ENCODE measurements at places on chromosomes 5 and 9.
A peak's percentile ranks its signal among the peaks of the same experiment; 100 is the strongest.

- no peak for DNase-seq
These were observed 59.4 kb downstream of the FYB1 start for GRCh38 chr5:39159811-39160490.

DNA sequence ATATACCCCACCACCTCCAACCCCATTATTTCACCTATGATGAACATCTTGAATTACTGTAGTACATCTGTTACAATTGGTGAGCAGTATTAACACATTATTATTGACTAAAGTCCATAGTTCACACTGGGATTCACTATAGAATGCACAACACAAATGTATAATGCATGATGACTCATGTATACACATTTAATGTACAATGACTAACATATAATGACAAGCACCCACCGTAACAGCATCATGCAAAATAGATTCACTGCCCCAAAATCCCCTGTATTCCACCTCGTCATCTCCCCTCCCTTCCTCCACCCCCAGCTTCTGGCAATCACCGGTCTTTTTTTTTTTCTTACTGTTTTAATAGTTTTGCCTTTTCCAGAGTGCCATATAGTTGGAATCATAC is 47.1 kb upstream of the NEK6 start:
- no peak for DNase-seq

DNA sequence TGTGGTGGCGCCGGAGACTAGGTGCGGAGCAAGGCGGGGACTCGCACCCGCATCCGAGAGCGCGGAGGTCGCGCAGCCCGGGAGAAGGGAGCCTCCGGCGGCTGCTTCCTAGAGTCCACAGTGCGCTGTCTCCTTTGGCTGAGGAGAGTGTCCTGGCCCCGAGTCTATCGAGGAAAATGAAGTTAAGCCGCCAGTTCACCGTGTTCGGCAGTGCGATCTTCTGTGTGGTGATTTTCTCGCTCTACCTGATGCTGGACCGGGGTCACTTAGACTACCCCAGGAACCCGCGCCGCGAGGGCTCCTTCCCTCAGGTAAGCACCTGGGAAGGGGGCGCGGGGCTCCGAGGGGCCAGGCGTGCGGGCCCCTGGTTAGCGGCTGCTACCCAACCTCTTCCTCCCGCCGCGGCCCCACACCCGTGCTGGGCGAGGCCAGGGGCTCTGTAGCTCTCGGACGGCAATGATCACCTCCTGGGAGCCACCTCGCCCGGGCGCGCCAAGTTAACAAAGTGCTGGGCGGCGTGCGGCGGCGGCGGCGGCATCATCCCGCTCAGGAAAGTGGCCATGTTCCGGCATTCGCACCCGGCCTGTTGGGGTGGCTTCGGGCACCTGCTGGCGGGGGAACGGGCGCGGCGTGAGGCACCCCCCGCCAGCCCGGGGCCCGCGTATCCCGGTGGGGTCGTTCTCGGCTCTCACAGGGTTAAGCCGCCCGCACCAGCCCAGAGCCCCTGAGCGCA is 681 bp downstream of the MAN2A1 start:
- DNase-seq: peak; percentile 10

DNA sequence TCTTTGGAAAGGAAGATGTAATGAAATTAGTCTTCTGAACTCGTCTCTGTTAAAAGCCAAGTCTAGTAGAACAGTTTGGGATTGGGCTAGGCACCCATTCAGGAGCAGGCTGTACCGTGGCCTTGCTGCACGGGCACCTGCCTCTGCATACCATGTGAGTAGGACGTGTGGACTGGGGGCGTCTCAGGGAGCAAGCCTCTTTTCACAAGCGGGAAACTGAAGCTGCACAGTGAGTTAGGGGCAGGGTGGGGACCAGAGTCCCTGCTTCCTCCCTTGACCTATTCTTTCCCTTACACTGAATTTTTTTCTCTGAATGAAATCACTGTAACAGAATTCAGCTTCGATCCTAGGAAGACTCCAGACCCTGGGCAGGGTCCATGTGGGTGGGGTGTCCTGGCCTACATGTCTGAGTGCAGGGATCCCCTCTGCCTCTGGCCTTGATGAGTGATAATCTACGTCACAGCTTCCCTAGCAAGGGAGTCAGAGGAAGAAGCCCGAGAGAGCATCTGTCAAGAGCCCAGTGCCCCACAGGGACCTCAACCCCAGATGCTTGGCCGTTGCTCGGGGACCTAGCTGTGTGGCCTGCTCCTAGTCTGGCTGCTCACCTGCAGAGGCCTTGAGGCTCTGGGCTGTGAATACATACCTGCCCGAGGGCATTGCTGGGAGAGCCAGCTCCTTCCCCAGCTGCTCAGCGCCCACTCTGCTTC is 15.1 kb downstream of the PHF2 start:
- DNase-seq: no peak

GRCh38 chr9:21311889-21312288 is 6.8 kb upstream of the IFNA5 start:
- no peak for DNase-seq

- DNase-seq: no peak
These were observed 277.2 kb downstream of the GAS1 start for GRCh38 chr9:86670076-86670475.

DNA sequence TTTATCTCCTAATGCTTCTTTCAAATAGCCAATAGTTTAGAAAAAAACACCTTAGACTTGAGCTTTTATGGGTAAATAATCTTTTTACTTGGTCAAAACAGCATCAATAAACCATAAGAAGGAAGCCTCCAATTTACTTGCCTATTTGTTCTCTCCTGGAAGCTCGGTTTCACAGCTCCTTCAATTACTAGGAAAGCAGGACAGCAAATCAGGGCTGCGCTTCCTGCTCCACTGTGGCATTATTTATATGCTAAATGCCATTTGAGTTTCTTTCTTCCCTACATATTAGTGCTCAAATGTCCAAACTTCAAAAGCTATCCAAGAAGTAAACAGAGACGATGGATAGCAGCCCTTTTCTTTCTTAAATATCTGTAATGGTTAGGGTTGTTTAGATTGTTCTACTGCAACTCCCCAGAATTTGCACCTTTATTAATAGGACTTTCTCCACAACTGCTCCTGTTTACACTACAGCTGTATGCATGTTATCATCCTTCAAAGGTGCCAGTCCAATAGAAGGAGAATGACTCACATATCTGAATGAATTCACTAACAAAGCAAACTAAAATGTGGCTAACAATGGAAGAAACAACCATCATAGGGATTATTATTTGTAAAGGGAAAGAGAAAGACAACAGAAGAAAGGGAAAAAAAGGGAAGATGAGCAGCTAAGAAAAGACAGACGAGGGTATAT is 58.7 kb downstream of the MED27 start:
- no peak for DNase-seq

- no peak for DNase-seq
These were observed 4.1 kb downstream of the PTGS1 start for GRCh38 chr9:122374885-122375420.

GRCh38 chr5:5135957-5136676 is 4.0 kb upstream of the ADAMTS16 start:
- no peak for DNase-seq

DNA sequence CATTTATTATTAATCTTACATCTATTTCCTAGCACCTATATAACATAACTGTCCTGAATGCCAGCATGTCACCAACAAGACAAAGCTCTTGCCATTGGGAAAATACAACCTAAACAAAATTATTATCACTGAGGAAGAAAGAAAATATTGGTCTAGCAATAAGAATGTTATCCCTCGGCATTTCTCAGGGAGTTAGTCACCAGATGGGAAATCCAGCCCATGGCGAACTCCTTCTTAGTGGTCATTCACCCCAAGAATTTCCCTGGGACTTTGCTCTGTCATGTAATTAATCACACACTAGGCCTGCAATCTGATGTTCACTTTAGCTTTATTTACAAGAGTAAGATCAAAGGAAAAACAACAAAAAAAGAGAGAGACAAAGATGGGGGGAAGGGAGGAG is 56.1 kb upstream of the TAS2R1 start:
- no peak for DNase-seq

- DNase-seq: no peak
These were observed 126.4 kb upstream of the GPR151 start for GRCh38 chr5:146642410-146642809.

DNA sequence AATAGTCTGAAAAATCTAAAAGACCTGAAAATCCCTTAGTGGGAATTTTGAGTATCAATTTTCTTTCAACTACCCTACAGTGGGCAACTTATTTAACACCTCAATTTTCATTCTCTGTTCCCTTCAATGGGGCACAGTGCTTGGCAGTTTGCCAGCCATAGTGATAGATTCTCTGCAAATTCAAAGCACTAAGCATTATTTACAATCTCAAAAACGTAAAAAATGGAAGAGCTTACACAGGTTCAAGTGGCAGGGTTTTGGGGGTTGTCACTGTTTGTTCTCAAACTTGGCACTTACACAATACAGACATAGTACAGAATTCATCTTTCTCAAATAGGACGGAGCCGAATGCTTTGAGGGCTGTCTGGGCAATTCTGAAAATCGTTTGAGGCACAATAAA is 515.0 kb downstream of the EFNA5 start:
- DNase-seq: no peak

DNA sequence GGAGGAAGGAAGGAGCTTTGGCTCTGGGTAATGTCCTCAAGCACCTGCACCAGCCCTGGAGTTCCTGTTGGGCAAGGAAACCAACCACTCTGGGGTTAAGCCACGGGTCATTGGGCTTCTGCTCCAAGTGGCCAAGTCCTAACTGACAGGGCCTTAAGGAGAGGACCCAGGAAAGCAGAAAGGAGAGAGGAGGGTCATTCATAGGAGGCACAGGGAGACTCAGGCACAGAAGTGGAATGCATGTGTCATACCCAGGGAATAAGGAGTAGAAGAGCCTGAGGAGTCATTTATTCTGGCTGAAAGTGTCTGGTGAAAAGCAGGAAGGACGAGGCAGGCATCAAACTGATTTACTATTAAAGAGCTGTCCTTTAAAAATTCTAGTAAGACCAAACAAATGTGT is 129.2 kb downstream of the DMRT2 start:
- no peak for DNase-seq

GRCh38 chr5:130234816-130235215 is 330.6 kb downstream of the CHSY3 start:
- no peak for DNase-seq

DNA sequence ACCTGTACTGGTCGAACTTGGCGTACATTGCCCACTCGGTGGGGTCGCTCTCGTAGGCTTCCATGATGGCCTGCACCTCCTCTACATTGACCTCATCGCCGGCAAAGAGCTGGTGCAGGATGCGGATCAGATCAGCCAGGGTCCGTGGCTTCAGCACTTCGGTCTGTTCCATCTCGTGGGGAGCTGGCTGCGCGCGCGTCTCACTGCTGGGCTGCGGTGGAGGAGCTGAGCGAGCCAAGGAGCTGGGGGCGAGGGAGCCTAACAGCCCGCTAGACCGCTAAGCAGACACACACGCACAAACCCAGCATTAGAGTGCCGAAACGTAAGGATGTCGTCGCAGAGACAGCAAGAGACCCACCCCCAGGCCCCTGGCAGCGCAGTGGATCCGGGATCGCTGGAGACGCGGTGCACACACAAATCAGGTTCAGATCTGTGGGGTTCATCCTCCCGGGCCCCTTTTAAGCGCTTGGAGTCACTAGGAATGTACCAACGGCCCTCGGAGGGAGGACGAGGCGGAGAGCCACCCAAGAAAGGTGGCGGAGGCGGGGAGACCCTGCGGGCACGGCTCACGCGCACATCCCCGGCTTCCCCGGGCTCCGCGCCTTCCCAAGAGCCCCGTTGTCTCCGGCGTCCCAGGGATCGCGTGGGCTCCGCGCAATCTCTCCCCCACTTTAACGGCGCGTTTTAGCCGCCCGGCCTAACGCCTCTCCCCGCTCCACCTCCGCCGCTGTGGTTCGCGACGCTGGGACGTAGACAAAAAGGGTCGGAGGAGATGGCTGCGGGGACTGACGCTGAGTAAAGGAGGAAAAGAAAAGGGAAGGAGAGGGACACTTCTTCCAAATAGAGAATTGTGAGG is at the start of gene CDO1:
Gene CDO1 (minus strand): TSS at position 434 of the 856 bp plus-strand sequence. CDS start 262 bp downstream, at position 172.
- DNase-seq: no peak

GRCh38 chr5:139767960-139768359 is 27.6 kb upstream of the PSD2 start:
- no peak for DNase-seq

GRCh38 chr5:76642390-76643040 is 19.3 kb upstream of the F2RL2 start:
- no peak for DNase-seq

GRCh38 chr9:106779796-106780195 is 83.2 kb upstream of the ZNF462 start:
- DNase-seq: no peak

DNA sequence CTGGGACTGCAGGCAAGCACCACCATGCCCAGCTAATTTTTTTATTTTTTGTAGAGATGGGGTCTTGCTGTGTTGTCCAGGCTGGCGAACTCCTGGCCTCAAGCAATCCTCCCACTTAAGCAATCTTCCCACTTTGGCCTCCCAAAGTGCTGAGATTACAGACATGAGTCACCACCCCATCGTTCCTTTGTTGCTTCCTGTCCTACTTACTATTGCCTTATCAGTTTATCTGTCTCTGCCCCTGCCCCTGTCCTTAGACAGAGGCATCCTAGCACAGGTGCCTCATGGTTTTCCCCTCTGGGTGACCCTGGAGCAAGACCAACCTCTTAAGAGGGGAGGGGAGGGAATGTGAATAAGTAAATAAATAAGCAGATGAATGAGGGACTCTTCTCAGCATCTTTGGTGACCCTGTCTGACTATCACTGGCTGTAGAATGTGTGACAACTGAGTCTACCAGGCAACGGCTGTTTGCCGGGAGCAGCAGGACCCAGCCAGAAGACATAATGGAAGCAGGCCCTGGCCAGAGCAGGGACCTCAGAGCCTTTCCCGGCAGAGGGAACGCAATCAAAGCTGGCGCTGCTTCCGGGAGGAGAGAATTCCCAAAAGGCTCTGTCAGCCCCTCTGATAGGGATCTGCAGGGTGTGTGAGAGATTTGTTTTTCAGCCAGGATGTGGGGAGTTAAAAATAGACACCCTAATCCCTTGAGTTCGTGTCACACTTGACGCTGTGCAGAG is 43.8 kb upstream of the DAB2IP start:
- DNase-seq: no peak

DNA sequence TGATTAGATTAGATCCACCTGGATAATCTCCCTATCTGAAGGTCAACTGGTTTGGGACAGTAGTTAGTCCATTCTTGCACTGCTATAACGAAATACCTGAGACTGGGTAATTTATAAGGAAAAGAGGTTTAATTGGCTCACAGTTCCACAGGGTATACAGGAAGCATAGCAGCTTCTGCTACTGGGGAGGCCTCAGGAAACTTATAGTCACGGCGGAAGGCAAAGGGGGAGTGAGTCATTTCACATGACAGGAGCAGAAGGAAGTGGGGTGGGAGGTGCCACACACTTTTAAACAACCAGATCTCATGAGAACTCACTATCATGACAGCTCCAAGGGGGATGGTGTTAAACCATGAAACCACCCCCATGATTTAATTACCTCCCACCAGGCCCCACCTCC is 9.9 kb downstream of the C9orf40 start:
- DNase-seq: no peak

GRCh38 chr9:16532681-16533450 is 337.6 kb downstream of the BNC2 start:
- DNase-seq: no peak

GRCh38 chr5:54616518-54617220 is 99.1 kb downstream of the SNX18 start:
- DNase-seq: no peak

All from stimulated activated CD4-positive, alpha-beta T cell treated with anti-CD3 and anti-CD28 coated beads, Interleukin-1b, Interleukin-23, amount 100 ng/mL, for 1 hour (primary cell).